Stimulated activated CD4-positive, alpha-beta T cell treated with anti-CD3 and anti-CD28 coated beads, Interleukin-4, amount 100 ng/mL, for 24 hours (primary cell): ENCODE measurements at places on chromosomes 3 and 15.

DNA sequence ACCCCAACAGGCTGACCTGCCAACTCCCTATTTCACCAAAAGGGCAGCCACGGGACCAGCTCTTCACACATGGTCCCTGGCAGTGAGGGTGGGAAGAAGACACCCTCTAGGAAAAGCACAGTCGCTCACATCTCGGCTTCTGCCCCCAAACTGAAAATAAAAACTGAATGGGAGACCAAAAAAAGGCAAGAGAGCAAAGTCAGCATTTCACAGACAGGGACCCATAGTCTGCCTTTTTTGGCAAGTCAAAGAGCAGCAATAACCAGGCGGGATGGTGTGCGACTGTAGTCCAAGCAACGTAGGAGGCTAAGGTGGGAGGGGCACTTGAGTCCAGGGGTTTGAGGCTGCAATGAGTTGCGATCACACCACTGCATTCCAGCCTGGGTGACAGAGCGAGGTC, 154.1 kb downstream of the ADAMTS17 start:
- no peak for DNase-seq

DNA sequence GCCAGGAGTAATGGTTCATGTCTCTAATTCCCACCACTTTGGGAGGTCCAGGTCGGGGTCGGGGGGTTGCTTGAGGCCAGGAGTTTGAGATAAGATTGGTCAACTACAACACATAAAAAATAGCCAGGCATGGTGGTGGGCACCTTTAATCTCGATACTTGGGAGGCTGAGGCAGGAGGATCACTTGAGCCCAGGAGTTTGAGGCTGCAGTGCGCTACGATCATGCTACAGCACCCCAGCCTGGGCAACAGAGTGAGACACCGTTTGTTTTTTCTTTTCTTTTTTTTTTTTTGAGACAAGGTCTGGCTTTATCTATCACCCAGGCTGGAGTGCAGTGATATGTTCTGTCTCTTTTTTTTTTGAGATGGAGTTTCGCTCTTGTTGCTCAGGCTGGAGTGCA, 1.3 kb upstream of the VPS33B start:
- no peak for DNase-seq

DNA sequence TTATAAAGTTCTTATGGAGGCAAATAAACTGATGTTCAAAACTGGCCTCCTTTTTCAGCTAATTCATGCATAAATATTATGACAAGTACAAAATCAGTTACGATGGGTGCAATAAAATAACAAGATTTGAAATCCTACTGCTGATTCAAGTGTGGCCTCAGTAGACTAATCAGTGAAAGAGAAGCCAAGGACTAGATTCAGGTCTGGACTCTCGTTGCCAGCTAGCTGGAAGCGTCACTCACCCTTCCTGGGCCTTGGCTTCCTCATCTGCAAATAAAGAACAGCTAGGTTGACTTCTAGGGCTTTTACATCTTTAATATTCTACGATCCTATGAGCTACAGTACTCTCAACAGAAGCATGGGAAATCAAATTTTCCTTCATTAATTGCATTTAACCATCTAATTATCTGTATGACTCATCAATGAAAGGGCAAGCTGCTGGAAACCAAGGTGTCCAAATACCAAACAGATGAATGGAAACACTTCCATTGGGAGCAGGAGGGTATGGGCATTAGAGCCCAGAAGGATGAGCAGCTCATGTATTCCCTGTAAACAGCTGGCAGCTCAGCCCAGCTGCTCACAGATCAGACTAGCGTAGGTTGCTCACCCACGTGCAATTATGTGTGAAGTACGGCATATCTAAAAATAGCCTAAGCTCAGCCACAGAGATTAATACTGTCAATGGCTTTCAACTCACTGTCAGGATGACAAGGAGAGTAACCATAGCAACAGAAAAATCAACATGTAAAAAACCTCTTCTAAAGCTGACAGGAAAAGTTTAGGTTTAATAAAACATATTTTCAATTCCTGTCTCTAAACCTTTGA, 294.8 kb downstream of the PLCL2 start:
- DNase-seq = no peak

DNA sequence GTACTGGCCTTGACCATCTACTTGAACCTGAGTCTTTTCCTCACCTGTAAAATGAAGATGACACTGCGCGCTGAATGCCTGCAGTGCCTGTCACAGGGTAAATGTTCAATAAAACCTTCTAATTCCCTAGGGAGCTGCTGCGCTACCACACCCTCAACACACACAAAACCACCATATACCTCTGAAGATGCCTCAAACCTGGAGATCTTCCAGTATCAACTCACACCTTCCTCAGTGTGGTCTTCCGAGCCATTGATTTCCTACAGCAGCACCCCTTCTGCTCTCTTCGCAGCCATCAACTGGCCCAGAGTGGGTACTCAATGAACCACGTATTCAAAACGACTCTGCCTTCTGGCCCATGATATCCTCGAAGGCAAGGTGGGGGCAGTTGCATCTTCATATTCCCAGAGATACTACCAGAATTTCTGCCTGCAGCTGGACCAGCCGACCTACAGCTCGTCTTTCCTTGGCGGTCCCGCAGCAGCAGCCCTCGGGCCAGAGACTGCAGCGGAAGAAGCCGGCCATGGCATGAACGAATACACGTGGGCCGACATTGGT, 695 bp downstream of the RPL32 start:
- no peak for DNase-seq

DNA sequence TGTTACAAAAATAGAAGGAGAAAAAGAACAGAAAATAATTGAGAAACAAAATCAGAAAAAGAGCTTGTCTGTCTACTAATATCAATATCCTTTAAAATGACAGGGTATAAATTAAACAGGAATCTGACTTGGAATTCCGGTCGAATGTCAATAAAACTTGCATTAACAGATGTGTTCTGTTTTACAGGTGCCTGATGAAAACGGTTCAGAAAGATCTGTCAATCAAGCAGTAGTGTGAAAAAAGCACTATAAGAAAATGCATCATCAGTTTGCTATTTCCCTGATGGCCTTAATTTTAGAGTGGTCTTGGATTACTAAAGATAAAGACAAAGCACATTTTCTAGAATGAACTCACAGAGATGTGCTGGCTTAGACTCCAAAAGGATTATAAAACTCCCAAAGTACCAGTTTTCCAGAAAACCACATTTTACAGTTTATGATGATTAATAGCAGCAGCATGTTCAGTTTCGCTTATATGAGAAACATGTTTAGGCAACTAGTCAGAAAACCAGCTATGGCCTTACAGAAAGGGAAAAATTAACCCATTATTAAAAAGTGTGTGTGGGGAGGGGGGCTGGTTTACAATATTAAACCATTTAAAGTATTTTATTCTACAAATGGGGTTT, 8.2 kb upstream of the C3orf38 start:
- no peak for DNase-seq

GRCh38 chr15:52559022-52559421, 9.8 kb downstream of the ARPP19 start:
- no peak for DNase-seq

DNA sequence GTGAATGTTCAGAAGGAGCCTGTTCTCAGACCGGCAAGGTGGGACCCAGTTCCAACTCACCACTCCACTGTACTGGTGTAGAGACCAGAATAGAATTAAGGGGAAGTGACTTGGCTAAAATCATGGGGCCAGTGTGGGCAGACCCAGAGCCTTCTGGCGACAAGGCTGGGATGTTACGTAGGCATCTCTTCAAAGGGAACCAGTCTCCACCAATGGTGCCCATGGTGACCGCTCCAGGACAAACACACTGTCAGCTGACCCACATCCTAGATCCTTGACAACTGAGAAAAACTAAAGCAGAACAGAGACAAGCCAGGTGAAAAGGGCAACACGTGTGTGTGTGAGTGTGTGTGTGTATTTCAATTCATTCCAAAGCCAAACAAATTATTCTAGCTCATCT, 321.7 kb upstream of the FRG2C start:
- no peak for DNase-seq

GRCh38 chr3:44554626-44555592, at the start of gene ZKSCAN7:
Gene ZKSCAN7 (plus strand): TSS chr3:44555193. CDS start chr3:44557048, 1,855 bp downstream.
- DNase-seq = peak; percentile 58

- DNase-seq = no peak
Observed at GRCh38 chr15:27870320-27870719, 228.8 kb downstream of the OCA2 start.

DNA sequence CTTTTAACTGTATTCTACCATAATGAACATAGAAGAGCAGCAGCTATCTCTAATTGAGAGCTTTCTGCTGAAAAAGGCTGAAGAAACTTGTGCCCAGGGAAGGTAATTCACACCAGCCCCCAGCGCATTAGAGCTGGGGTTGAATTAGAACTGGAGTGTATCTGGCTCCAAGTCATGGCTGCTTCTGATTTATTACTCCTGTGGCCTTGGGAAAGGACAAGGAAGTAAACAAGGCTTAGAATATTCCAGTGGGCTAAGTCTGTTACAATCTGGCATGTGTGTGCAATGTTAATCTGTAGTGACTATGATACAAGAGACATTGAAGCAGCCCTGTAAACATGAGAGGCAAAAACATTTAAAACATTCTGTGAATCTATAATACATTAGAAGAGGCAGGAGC, 18.1 kb downstream of the CPA3 start:
- DNase-seq = no peak

DNA sequence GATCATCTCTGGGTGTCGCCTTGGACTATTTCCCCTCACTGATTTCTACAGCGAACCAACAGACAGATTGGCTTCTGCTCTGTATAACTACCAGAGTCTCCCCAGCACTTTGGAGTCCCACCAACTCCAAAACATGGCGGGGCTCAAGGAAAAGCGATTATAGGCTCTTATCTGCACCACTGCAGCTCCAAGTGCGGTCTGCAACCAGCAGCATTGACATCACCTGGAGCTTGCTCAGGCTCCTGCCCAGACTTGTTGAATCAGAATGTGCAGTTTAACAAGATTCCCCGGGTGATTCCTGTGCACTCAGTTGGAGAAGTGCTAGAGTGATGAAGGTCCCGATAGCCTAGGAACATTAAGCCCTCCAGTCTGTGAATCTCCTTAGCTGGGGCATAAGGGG, 9.0 kb downstream of the CCK start:
- DNase-seq = no peak

DNA sequence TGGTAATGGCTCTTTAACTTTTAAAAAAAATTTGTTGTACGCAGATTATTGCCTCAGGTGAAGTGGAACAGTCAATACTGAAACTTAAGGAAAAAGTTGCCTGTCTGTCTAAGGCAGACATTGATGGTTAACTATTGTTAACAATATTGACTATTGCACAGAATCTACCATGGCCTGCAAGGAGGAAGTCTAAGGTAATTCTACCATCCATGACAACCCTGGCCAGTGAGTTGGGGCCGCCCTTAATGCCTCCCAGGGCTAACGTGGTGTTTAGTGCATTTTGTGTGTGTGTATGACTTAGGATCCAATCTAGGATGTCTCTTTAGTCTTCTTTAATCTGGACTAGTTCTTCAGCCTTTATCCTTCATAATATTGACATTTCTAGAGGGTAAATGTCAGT, 2.1 kb upstream of the CPB1 start:
- DNase-seq = no peak

DNA sequence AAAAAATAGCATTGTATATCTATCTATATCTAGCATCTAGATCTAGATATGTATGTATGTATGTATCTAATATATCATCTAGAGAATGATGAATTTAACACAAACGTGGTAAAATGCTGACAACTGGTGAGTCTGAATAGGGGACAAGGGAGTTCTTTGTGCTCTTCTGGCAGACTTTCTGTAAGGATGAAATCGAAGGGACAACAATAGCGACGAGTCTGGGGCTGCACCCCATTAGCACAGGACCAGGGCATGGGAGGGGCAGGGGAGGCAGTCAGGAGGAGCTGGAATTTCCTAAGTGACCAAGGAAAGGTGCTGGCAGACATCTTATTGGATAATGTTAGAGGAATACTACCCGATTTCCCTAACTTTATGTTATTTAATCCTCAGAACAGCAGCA, 7.9 kb downstream of the CCR1 start:
- DNase-seq = no peak

DNA sequence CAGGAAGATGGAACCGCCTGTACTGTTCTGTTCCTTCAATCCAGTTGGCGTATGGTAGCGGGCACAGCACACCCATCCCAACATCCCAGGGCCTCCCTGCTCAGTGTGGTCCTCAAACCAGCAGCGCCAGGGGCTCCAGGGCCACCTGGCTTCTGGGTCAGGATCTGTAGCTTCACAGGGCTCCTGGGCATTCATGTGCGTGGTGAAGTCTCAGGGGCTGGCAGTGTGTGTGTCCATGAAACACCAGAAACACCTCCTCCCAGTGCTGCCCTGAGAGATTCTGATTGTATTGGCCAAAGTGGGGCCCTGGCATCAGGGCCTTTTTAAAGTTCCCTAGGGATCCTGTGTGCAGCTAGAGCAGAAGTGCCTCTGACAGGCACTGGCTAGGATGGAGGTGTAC, 42.1 kb downstream of the ABTB1 start:
- no peak for DNase-seq

GRCh38 chr3:143831208-143831607, 17.1 kb downstream of the SLC9A9 start:
- DNase-seq = no peak

GRCh38 chr3:131048030-131048429, 21.4 kb downstream of the NEK11 start:
- DNase-seq = no peak

- DNase-seq = no peak
Observed at GRCh38 chr15:39444735-39445470, 136.0 kb upstream of the THBS1 start.

DNA sequence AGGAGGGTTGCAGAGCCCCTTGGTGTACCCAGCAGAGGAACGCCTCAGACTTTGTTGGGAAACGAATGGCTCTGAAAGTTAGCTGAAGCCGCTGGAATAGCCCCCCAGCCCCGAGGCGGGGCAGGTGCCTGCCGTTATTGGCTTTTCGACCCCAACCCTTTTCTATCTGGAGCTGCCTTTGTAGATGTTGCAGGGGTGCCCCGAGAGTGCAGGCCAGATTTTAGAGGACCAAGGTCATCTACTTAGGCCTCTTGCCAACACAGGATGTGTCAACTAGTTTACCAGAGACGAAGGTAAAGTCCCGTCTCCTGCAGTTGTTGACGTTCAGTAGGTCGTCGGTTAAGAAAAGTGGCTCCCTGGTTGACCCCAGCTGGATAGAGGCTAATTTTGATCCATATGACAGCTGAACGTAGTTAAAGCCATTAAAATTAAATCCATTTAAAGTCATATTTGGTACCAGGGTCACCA, 579 bp upstream of the UBE3A start:
- no peak for DNase-seq

GRCh38 chr3:82033186-82033585, 271.7 kb upstream of the GBE1 start:
- DNase-seq = no peak

DNA sequence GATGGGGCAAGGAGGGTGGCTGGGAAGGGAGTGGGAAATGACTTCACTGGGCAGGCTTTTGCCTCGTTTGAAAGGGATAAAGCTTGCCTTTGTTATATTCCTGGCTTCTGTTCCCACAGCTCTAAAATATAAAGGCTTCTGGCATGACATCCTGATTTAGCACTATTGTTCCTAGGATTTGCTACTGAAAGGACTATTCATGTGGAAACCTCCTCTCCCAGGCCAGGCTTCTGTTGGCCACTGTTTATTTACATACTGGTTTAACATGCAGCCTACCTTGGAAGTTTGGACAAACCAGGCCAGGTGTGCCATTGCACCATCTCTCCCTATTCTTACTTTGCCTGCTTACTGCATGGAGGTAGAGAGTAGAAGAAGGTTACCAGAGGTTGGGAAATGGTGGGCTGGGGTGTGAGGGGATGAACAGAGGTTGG, 2.4 kb upstream of the LMCD1 start:
- no peak for DNase-seq

GRCh38 chr3:123633530-123633929, 48.7 kb upstream of the HACD2 start:
- no peak for DNase-seq
